Stimulated activated CD8-positive, alpha-beta memory T cell treated with anti-CD3 and anti-CD28 coated beads, Interleukin-4, amount 100 ng/mL, for 1 hour (primary cell): ENCODE measurements at places on chromosomes 2 and 18.

- DNase-seq: no peak
Measured at GRCh38 chr18:7230626-7231349, at the start of gene LRRC30. LRRC30 (plus strand) TSS chr18:7231089; CDS start chr18:7231139, 50 bp downstream.

DNA sequence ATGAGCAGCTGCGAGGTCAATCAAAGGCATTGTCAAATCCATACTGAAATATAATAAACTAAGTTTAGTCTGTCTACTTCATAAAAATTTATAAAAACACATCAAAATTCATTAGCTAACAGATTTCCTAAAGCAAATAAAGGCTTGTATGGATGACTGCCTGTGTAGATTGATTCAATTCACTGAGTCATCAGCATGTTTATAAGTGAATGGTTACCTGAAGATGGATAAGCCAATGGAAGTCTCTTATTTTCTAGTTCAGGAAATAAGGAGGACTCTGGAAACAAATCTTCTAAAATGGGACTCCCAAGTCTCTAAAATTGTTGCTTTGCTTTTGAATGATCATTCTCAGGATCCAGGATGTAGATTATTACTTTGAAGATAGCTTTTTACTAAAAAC, 57.0 kb upstream of the HNRNPA3 start:
- DNase-seq: no peak

DNA sequence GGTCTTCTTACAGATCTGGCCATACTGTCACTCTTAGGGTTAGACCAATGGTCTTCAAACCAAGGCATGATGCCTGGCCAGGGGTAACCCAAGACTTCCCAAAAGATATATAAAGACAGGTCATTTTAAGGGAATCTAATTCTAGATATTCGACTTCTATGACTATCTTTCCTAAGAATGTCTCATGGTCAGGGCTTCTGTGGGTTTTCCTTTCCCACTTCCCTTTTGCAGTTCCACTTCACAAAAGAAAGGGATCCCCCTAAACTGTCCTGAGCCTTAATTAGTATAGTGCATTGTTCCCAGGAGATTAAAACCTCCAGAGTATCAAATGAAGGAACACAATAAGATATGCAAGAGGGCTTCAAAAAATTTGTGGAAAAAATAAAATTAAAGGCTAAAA, 223.6 kb upstream of the SIX2 start:
- DNase-seq: no peak

DNA sequence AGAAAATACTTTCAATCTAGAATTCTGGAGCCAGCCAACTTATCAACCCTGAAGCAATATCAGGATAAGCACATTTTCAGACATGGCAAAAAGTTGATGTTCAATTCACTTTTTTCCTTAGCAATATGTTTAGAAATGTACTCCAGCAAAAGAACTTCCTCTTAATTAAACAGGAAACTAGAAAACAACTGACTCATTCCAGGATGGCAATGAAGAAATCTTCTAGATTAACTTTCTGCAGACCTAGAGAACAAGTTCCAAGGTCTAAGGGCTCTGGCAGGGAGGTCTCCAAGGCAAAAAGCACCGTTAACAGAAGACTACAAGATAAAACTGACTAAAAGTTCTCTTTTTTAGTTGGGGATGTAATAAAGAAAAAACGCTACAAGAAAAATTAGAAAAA, 69.2 kb upstream of the VWC2L start:
- DNase-seq: no peak

- DNase-seq: no peak
Measured at GRCh38 chr2:44237221-44237620, 38.1 kb upstream of the SLC3A1 start.

DNA sequence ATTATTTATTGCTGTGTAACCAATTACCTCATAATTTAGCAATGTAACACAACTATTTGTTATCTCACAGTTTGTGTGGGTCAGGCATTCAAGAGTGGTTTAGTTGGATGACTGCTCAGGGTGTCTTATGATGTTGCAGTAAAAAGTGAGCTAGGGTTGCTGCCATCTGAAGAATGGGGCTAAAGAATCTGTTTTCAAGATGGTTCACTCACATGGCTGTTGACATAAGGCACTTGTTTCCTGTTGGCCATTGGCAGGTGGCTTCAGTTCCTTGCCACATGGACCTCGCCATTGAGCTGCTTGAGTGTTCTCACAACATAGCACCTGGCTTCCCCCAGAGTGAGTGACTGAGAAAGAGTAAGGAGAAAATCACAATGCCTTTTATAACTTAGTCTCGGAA, 123.2 kb downstream of the TMEM17 start:
- no peak for DNase-seq

- no peak for DNase-seq
Measured at GRCh38 chr2:178484245-178485041, 4.2 kb downstream of the PLEKHA3 start.

GRCh38 chr2:33215299-33215698, 261.1 kb upstream of the RASGRP3 start:
- no peak for DNase-seq

DNA sequence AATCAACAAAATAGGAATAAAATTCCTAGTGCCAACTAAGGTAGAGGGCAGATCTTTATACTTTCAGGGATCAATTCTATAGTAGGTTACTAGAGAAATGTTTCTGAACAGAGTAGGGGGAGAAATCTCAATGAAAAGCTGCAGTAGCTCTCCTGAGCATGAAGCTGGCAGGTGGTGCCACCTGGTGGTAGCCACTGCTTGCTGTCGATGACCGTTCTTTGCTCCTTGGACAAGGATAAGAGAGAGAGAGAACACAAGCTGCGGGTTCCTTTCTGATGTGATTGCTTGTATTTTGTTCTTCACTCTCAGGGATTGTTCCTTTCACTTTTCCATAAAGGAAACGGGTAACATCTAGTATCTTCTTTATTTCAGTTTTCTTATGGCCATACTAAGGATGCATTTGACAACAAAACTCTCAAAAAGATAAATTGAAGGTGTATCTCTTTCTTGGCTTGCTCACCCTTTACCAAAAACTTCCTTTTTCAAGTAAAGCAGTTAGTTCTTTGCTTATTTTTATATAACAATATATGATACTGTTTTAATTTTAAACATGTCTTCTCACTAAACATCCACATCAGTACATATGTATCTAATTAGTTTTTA, 18.6 kb upstream of the MRPL19 start:
- peak; percentile 10 for DNase-seq
